ENCODE measurements at places on chromosomes 5 and 9.
A peak's percentile ranks its signal among the peaks of the same experiment; 100 is the strongest.

DNA sequence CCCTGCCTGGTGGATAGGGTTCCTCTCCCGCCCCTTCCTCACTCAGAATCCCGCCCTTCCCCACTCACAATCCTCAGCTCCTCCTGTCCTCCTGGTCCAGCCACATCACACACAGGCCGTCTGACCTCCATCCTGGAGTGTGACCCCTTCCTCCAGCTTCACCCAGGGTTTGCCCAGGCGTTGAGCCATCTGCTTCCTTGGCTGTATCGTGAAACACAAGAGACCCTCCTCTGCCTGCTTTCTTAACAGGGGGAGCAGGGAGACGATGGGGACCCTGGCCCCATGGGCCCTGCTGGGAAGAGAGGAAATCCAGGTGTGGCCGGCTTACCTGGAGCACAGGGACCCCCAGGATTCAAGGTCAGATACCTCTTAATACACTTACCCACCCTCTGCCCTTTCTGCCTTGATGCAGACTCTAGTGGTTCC is 32.3 kb upstream of the ORM1 start:
- no peak for DNase-seq

DNA sequence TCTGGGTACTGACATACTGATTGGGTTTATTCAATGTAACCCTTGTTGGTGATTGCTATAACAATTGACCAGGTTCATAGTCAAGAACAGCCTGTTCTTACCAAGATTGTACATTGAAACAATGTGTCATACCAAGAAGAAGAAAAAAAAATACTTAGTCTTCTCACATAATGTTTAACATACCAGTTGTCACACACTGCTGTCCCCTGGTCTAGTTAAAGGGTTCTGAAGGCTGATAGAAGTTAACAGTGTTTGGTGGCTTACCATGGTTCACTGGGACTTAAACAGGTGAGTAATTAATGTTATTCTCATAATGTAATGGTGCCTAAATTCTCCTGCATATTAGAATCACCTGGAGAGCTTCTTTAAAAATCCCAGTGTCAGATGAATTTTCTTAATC is 18.5 kb upstream of the CDC42SE2 start:
- no peak for DNase-seq

- no peak for DNase-seq
Measured at GRCh38 chr9:68781928-68782327, 76.9 kb downstream of the PIP5K1B start.

GRCh38 chr5:67992923-67993322 is 222.6 kb upstream of the PIK3R1 start:
- no peak for DNase-seq

DNA sequence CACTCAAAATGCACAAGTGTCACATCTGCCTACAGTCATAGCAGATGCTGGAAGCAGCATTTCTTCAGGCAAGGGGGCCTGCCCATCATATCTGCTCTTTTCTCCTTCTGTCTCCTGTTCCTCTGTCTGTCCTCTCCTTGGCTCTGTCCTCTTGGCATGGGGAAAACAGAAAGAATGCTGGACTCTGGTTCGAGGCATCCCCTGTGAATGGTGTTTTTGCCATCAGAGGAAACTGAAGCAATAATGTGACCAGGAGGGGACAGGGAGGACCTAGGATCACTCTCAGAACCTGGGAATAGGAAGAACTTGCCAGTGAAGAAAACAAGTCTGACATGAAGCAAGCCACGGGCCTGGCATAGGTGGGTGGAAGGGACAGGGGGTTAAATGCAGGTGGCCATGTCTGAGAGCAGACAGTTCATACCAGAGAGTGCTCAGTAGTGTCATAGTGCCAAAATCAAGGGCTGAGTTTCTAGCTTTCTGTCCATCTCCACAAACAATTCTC is 35.3 kb downstream of the AQP7 start:
- DNase-seq = no peak

DNA sequence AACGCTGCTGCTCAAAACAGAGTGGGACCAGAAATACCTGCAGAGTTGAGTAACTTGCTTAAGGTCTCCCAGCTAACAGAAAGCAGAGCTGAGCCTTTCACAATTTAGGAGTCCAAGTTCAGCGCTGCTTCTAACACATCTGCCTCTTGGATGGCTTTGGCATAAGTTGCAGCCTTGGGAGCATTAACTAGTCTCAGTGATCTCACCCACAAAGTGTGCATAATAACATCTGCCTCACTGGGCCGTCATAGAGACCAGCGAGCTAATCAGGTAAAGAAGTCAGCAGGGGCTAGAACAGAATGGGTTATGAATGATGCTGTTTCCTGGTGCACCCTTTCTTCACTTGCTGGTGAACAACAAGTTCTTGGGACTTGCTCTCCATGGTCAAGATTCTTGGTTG is 36.5 kb downstream of the WWC1 start:
- no peak for DNase-seq

- DNase-seq = no peak
Measured at GRCh38 chr9:80156756-80157472, 585.1 kb downstream of the TLE4 start.

GRCh38 chr9:129496473-129497004 is 124.4 kb downstream of the C9orf50 start:
- peak; percentile 45 for DNase-seq

Measured in effector CD8-positive, alpha-beta T cell (primary cell).